ENCODE measurements at places on chromosomes 2 and 18.

- no peak for DNase-seq
Measured at GRCh38 chr2:2698182-2699120, 367.4 kb upstream of the MYT1L start.

- DNase-seq = no peak
Measured at GRCh38 chr2:68203587-68203986, 45.9 kb downstream of the PNO1 start.

GRCh38 chr2:159695795-159696448 lies 16.4 kb upstream of the MARCHF7 start:
- no peak for DNase-seq

DNA sequence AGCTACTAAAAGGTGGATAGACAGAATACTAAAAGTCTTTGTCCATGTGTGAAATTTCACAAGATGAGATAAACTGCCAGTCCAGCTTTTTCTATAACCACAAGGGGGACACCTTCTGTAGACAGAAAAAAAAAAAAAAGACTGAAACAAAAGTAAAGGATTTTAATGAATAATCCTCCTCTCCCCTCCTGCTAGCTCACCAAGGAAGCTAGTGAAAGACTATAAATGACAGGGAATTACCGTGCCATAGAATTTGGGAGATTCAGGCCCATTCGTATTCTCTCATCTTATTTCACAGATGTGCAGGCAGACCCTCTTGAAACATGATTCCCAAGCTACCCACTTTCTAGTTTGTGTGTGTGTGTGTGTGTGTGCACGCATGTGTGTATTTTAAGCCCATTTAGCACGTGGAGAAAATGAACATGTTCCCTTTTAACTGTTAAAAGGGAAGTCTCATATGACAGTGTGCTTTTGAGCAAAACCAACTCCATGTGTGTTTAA lies 36.3 kb upstream of the SLC8A1 start:
- no peak for DNase-seq

DNA sequence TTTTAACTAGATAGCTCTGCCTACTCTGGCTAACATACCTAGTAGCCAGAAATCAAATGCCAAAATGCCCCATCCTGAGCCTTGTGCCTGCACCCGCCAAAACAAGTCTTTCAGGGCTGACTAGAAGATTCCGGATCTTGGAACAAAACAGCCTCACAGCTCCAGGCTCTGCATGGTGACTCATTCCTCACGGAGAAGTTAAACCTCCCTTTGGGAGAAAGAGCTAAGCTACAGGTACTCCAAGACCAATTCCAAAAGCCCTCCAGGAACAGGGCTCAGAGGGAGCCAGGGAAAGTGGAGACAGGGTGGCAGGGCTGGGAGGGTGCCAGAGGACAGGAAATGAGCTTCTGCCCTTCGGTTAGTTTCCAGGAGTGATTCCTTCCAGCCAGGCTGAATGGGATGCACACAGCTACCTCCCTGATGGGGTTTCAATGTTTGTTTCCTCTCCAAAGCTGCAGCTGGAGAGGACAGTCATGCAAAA lies 295.6 kb downstream of the TNS1 start:
- DNase-seq = peak; percentile 52

GRCh38 chr2:70069049-70069448 lies 18.2 kb upstream of the PCBP1 start:
- DNase-seq = no peak

DNA sequence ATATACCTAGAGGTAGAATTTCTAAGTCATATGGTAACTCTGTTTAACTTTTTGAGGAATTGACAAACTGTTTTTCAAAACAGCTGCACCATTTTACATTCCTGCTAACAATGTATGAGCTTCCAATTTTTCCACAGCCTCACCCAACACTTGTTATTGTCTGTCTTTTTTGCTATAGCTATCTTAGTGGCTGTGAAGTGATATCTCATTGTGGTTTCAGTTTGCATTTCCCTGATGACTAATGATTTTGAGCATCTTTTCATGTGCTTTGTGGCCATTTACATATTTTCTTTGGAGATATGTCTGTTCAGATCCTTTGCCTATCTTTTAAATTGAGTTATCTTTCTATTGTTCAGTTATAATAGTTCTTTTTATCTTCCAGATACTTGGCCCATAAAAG lies 273.8 kb downstream of the AGPS start:
- DNase-seq = no peak

GRCh38 chr18:26562568-26562967 lies 14.2 kb upstream of the KCTD1 start:
- no peak for DNase-seq

- DNase-seq = no peak
Measured at GRCh38 chr2:8253781-8254180, 428.1 kb upstream of the ID2 start.

DNA sequence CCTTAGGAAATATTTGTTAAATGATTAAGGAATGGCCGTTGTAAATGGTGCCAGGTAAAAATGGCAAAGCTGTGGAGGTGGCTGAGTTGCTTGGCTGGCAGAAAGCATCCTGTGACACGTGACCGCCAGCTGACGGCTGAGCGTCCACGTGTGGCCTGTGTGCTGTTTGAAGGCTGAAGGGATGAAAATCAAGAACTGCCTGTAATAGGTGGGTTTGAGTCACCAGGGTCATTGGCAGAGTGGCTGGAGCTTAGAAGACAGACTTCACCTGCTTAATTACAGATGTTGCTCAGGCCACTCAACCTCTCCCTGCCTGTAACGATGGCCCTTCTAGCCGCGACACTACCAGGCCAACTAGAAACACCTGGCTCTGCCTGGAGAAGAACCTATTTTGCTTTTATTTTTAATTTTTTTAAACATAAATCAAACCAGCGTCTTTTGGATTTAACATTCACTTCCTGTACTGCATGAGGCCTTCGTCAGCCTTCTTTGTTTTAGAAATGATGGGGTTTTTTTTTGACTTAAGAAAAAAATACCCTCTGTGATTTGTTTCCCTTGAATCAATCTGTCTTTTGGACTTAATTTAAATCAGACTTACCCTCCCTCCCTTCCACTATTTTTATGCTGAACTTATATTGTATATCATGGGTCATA lies 206.5 kb downstream of the PRKCE start:
- DNase-seq = no peak

GRCh38 chr18:31555971-31556747 lies 35.5 kb upstream of the TTR start:
- DNase-seq = no peak

- DNase-seq = peak; percentile 33
Measured at GRCh38 chr2:121810959-121811853, 55.8 kb downstream of the TSN start.

- DNase-seq = no peak
Measured at GRCh38 chr2:36618381-36618780, 20.4 kb upstream of the FEZ2 start.

DNA sequence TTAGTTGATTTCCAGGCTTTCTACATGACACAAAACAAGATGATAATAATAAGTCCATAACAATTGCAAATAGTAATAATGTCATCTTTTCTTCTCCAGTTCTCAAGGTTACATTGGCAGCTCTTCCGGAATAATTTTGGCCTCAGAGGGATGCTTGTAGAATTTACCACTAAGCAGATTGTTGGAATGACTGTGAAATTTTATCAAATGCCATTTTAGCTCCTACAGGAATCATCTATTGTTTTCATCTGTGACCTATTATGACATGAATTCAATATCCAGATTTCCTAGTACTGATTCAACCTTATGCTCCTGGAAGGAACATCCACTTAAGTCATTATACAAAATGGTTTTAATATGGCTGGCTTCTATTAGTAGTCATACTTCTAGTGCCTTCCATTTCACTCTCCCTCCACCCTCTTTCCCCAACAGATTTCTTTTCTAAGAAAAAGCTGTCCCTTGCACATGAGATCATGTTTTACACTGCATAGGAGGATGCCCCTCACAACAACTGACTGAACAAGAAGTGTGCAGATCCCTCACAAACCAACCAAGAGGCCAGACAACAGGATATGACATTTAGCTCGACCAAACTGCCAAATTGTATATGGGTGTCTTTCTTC lies 200.0 kb downstream of the DNER start:
- DNase-seq = no peak

GRCh38 chr2:145771525-145771924 lies 1251.6 kb upstream of the ZEB2 start:
- no peak for DNase-seq

DNA sequence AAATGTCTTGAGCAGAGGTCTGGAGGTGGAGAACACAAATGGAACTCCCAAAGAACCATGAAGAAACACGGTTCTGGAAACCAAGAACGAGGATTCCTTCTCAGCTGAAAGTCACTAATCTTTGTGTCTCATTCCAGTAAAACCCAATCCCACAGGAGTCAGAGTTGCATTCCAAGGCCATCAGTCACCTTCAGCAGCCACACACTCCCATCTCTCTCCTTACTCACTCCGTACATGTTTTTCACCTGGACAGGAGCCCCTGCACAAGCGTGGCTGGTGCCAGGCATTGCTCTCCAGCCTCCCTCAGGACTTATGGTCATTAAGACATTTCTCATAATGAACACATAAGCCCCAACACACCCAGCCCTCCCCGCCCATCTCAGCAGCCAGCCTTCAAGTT lies 175.4 kb upstream of the SIX2 start:
- DNase-seq = no peak

- peak; percentile 51 for DNase-seq
Measured at GRCh38 chr2:109435901-109436598, 177.7 kb downstream of the SEPTIN10 start.

DNA sequence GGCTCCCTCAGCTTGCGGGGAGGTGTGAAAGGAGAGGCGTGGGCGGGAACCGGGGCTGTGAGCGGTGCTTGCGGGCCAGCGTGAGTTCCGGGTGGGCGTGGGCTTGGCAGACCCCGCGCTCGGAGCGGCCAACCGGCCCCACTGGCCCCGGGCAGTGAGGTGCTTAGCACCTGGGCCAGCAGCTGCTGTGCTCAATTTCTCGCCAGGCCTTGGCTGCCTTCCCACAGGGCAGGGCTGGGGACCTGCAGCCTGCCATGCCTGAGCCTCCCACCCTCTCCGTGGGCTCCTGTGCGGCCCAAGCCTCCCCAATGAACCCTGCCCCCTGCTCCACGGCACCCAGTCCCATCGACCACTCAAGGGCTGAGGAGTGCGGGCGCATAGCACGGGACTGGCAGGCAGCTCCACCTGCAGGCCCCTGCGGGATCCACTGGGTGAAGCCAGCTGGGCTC lies 48.2 kb downstream of the RNF138 start:
- DNase-seq = no peak

GRCh38 chr18:75023473-75023872 lies 185.5 kb downstream of the PTGR3 start:
- DNase-seq = no peak

DNA sequence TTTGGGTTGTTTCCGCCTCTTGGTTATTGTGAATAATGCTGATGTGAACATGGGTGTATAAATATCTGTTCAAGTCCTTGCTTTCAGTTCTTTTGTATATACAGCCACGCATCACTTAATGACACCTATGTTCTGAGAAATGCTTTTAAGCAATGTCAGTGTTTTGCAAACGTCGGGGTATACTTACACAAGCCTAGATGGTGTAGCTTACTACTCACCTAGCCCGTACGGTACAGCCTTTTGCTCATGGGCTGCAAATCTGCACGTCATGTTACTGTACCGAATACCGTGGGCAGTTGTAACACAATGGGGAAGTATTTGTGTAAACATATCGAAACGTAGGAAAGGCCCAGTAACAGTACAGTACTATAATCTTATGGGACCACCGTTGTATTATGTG lies 12.4 kb downstream of the RALB start:
- DNase-seq = no peak

DNA sequence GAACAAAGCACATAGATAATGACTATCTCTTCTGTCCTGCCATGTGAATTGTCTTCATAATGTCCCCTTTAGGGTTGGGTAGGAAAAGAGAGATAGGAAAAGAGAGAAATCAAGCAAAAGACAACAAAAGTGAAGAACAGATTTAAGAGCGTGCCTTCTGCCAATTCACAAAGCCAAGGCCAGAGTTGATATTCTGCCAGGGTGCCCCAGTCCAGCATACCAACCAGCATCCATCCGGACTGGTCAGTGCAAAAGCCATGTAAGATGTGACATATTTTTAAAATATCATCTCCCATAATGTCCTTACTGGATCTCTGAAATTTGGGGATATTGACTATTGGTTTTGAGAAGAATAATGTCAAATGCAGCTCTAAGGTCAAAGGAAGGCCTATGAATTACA lies 35.7 kb upstream of the KLF7 start:
- no peak for DNase-seq

DNA sequence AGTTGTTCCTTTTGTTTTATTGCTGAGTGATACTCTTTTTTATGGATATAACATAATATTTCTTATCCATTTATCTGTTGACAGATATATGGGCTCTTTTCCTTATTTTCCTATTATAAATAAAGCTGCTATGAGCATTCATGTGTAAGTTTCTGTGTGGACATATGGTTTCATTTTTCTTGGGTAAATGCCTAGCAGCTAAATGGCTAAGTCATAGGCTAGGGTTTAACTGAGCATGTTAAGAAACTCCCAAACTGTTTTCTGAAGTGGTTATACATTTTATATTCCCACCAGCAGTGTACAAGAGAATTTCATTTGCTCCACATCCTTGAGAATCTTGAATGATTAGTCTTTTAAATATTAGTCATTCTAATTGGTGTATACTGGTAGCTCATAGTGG lies 786.6 kb upstream of the CDH2 start:
- DNase-seq = no peak

DNA sequence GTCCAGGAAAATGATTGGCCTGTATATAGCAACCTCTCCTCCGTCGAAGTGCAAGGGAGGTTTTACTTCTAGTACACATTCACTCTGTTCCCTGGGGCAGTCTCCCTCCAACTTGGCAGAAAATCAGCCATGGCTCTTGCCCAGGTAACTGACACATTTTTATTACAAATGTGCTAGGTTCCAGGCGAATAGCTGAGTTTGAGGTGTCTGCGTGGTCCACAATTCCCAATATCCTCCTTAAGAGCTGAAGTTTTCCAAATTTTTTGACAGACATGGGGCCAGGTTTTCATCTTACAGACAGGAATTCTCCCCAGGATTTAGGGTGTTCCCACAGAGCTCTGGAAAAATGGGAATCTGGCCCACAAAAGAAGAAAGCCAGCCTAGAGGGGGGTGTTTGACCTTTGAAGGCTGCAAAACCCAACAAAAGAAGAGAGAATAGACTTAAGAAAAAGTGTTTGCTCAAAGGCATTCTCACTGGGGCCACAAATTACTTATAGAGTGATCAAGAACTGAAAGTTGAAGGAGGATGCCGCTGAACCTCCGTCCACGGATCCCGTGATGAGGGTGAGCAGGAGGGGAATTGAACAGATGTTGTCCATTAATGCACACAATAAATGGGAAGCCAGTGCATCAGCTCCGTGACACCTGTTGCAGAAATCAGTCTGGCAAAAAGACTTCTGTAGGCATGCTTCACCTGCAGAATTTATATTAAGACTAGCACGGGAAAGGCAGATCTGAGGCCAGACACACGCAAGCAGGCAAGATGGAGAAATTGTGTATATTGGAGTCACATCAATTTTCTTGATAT lies 242.3 kb upstream of the COPS8 start:
- DNase-seq = no peak

- no peak for DNase-seq
Measured at GRCh38 chr2:150136401-150136800, 351.1 kb downstream of the RND3 start.

GRCh38 chr2:166282154-166282553 lies 93.6 kb downstream of the SCN9A start:
- no peak for DNase-seq

- no peak for DNase-seq
Measured at GRCh38 chr2:121617042-121617599, 32.1 kb downstream of the CLASP1 start.
